ENCODE measurements at places on chromosomes 3 and 15. TPM values are rescaled to one million over a fixed set of nuclear protein-coding genes. Genes with fewer than 3 reads are reported as not detected.
A peak's percentile ranks its signal among the peaks of the same experiment; 100 is the strongest.

DNA sequence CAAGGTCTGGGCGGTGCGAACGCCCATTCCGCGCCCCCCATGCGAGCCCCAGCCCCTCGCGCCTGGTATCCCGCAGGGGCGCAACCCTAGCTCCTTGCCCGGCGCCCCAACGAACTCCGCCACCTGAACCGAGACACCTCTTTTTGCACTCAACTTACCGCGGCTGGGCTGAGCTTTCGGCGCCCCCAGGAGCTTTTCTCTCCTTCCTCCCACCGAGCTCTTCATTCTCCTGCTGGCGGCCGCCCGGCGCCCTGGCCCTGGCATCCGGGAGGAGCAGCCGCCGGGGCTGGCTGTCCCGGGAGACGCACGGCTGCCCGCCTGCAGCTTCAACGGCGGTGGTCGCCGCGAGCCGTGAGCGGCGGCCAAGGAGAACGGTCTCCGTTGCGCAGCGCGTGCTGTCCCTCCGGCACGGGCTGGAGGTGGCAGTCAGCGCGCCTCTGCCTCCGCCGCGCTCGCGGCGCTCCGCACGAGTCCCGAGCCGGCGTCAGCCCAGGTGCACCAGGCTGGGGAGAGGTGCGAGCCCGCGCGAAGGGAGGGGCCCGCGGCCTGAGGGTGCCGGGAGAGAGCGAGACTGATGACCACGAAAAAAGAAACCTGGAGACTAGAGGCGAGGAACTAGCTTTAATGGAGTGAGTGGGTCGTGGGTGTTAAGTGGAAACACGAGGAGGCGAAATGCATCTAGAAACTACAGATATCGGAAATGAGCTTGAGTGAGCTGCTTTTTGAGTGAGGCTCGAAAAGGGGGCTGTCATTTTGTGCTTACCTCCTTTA lies 621.5 kb upstream of the ZNF385D start:
- H3K4me3 ChIP-seq = peak overlapping the region; percentile 28
- peak; percentile 8 for DNase-seq
- peaks cover 80% of the 10 kb centered on the region for H3K27me3 ChIP-seq
- H3K4me1 ChIP-seq = no peaks in the 10 kb centered on the region
- H3K27ac ChIP-seq = no peak overlapping the region

- peak; percentile 17 for DNase-seq
- H3K27ac ChIP-seq = peak overlapping the region; percentile 32
- H3K4me1 ChIP-seq = peaks cover 15% of the 10 kb centered on the region
- H3K36me3 ChIP-seq = no peaks in the 10 kb centered on the region
- no peak overlapping the region for H3K4me3 ChIP-seq
- no peaks in the 10 kb centered on the region for H3K27me3 ChIP-seq
These were observed 178.0 kb downstream of the PLCL2 start for GRCh38 chr3:17062736-17063135.

DNA sequence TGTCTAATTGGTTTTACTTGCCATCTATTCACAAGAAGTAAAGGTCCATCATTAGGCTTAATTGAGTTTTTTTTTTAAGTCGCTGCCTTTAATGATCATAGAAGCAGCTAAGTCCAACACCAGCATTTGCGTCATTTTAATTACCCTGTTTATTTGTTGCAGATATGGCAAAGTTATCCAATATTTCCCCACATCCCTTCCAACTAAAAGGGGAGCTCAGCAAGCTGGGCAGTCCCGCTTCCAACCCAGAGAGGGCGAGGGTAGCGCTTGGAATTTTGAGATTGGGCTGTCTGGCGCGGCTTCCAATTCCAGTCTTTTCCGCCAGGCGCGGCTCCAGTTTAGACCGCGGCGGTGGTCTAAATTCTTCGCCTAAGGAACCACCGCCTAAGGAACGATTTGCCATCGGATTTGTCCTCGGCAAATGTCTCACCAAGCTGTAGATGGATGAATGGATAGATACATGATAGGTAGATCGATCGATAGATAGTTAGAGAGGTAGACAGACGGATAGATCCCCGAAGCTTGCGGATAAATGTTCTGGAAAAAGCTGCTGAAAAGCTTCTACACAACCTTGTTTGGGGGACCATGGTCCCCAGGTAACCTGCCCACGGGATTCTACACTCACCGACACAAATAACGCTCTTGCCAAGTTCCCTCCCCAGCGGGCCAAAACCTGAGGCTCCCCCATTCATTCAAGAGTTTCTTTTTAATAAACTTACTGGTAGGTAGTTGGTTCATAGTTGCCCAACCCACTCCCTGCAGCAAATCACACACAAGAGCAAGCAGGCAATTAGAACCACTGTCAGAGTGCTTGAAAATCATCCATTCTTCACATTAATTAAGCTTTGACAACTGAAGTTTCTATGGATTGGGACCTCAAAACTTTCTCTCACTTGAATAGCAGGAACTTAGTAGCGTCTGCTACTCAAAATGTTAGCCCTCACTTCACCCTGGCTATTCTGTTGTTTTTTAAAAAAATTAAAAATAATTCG lies 49.1 kb downstream of the ZIC4 start:
- DNase-seq = peak; percentile 31
- H3K27ac ChIP-seq = no peak overlapping the region
- no peak overlapping the region for H3K4me3 ChIP-seq
- H3K36me3 ChIP-seq = no peaks in the 10 kb centered on the region

Gene SLC51A
- total RNA-seq = not detected

Gene CLSTN2
- 5.0 TPM for total RNA-seq

Gene THRB
- 0.57 TPM for total RNA-seq

All from cardiac muscle cell (in vitro differentiated cells and primary cell).